ENCODE measurements at places on chromosomes 1 and 21.

DNA sequence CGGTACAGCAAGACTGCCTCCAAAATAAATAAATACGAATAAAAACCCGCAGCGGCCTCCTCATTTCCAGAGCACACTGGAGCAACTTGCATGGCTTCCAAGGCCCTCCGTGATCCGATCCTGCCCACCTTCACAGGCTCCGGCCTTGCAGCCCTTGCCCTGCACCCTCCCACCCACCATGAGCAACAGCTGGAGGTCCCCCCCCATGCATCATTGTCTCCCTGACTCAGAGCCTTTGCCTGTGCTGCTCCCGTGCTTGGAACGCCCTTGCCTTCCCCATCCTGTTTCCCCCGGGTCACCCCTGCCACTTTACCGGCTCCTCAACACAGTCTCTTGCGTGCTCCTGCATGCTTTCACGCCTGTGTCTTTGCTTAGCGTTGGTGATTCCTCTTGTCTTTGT, 71.0 kb upstream of the ANGPTL1 start:
- H3K4me1 ChIP-seq = peaks cover 53% of the 10 kb centered on the region
- peak; percentile 83 for DNase-seq
- H3K36me3 ChIP-seq = no peaks in the 10 kb centered on the region
- peak overlapping the region; percentile 51 for H3K27ac ChIP-seq
- no peak overlapping the region for H3K4me3 ChIP-seq

- 0 out of 2 replicates have a peak, but pooled peaks cover 3% of the 10 kb centered on the region for H3K36me3 ChIP-seq
- no peak for DNase-seq
- no peaks in the 10 kb centered on the region for H3K4me1 ChIP-seq
- H3K27ac ChIP-seq = no peak overlapping the region
- no peak overlapping the region for H3K4me3 ChIP-seq
- no peaks in the 10 kb centered on the region for H3K27me3 ChIP-seq
Measured at GRCh38 chr1:5904551-5904950, 87.7 kb downstream of the NPHP4 start.

- H3K4me1 ChIP-seq = no peaks in the 10 kb centered on the region
- H3K36me3 ChIP-seq = no peaks in the 10 kb centered on the region
- H3K4me3 ChIP-seq = no peak overlapping the region
Measured at GRCh38 chr1:11708554-11709350, 17.2 kb downstream of the DRAXIN start.

DNA sequence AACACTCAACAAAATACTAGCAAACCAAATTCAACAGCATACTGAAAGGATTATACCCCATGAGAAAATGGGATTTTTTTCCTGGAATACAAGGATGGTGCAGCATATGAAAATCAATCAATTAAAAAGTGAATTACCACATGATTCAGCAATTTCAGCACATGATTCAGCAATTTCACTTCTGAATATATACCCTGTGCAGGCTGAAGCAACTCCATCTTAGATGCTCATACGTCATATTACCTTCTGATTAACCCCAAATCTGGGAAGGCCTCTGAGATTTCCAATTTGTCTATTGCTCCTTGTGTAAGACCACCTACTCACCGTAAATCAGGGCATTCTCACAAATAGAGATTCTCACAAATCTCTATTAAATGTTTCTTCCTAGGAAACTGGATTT, 43.8 kb upstream of the ERO1B start:
- H3K4me3 ChIP-seq = no peak overlapping the region
- no peaks in the 10 kb centered on the region for H3K36me3 ChIP-seq
- H3K27me3 ChIP-seq = no peaks in the 10 kb centered on the region
- DNase-seq = no peak
- H3K4me1 ChIP-seq = no peaks in the 10 kb centered on the region

DNA sequence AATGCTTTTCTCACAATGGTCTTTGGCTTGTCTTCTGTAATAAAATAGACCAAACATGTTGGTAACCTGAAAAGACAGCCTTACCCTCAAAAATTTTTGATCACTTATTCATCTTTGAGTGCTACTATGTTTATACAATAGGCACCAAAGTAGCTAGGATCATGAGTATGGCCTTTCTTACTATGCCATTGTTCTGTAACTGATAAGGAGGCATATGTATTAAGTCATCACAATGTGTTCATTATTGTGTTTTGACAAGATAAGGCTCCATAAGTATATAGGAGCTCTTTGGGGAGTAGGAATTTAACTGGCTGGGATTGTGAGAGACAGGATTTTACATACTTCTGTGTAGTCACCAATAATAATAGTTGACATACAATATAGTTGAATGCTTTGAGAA, 675 bp downstream of the TMCO2 start:
- H3K27ac ChIP-seq = no peak overlapping the region
- H3K4me1 ChIP-seq = no peaks in the 10 kb centered on the region
- no peak for DNase-seq
- H3K36me3 ChIP-seq = no peaks in the 10 kb centered on the region
- H3K27me3 ChIP-seq = no peaks in the 10 kb centered on the region
- H3K4me3 ChIP-seq = no peak overlapping the region

- no peak for DNase-seq
- H3K27ac ChIP-seq = no peak overlapping the region
- no peak overlapping the region for H3K4me3 ChIP-seq
- no peaks in the 10 kb centered on the region for H3K4me1 ChIP-seq
Measured at GRCh38 chr1:228208831-228209551, 1.1 kb downstream of the OBSCN start.

GRCh38 chr21:27572696-27573095, 605.8 kb upstream of the ADAMTS5 start:
- H3K27ac ChIP-seq = peak overlapping the region; percentile 97
- H3K27me3 ChIP-seq = no peaks in the 10 kb centered on the region
- H3K4me1 ChIP-seq = peaks cover 51% of the 10 kb centered on the region
- DNase-seq = peak; percentile 92
- H3K36me3 ChIP-seq = no peaks in the 10 kb centered on the region
- H3K4me3 ChIP-seq = peak overlapping the region; percentile 15

DNA sequence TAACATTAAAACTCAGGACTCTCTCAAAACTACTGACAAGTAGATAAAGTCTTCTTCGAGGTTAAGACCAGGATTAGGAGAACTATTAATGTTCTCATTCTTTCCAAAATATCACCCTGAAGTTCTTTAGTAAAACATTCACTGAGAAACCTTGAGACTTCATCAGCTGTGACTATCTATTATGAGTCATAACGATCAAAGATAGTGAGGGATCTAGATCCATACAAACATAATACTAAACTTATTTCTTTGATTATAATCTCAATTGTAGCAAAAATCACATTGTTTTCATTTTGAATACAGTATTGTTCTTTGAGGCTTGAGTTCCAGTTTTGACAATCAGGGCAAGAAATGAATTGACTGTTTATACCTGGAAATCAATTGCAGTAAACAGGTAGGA, 11.1 kb downstream of the PYHIN1 start:
- DNase-seq = no peak
- H3K27me3 ChIP-seq = no peaks in the 10 kb centered on the region
- H3K27ac ChIP-seq = no peak overlapping the region
- no peak overlapping the region for H3K4me3 ChIP-seq
- no peaks in the 10 kb centered on the region for H3K4me1 ChIP-seq

DNA sequence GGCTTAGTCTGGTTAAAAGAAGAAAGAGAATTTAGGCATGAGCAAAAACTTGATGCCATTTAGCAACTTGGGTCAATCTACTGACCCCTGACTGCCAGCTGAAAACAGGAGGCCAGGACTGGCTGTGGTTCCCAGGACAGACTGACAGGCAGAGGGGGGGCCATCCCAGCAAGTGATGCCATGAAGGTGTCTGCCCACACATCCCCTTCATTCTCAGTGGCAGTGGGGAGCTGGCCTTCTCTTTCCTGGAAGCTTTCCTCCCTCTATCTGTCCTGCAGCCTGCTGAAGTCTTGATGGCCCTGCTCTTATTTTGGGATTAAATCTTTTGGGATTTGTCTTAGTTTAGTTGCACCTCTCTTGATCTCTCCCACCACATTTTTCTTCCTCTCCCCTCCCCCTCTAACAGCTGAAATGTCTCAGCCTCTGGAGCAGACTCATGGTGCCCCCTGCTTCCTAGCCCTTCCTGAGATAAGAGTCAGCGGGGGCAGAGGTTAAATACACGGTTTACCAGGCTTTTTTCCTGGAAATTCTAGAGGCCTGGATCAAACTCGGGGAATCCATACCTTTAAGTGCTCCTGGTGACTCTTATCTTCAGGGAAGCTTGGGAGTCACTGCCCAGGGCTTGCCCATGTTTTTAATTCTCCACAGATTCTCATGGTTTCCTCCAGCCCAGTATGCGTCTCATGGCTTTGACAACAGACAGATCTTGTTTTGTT, 99.5 kb upstream of the TSPAN2 start:
- no peaks in the 10 kb centered on the region for H3K36me3 ChIP-seq
- no peaks in the 10 kb centered on the region for H3K27me3 ChIP-seq
- no peak for DNase-seq
- peak overlapping the region; percentile 92 for H3K27ac ChIP-seq

All from GM23248 (cell line).